ENCODE measurements at places on chromosomes 6 and 20.

- DNase-seq = no peak
Measured at GRCh38 chr6:4322846-4323309, 187.5 kb upstream of the ECI2 start.

DNA sequence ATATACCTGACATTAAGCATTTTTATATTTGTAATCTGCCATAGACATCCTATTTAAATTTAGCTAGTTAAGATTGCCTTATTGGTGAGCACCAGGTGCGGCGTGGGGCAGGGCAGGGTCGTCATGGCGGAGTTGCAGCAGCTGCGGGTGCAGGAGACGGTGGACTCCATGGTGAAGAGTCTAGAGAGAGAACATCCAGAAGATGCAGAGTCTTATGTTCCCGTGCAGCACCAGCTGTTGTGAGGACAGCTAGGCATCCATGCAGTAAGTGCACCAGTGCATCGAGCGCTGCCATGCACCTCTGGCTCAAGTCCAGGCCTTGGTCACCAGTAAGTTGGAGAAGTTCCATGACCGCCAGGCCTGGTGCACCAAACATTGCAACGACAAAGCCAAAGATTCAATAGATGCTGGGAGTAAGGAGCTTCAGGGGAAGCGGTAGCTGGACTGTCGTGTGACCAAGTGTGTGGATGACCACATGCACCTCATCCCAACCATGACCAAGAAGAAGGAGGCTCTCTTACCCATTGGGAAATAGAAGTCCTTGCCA lies 586.2 kb downstream of the CD109 start:
- no peak for DNase-seq

DNA sequence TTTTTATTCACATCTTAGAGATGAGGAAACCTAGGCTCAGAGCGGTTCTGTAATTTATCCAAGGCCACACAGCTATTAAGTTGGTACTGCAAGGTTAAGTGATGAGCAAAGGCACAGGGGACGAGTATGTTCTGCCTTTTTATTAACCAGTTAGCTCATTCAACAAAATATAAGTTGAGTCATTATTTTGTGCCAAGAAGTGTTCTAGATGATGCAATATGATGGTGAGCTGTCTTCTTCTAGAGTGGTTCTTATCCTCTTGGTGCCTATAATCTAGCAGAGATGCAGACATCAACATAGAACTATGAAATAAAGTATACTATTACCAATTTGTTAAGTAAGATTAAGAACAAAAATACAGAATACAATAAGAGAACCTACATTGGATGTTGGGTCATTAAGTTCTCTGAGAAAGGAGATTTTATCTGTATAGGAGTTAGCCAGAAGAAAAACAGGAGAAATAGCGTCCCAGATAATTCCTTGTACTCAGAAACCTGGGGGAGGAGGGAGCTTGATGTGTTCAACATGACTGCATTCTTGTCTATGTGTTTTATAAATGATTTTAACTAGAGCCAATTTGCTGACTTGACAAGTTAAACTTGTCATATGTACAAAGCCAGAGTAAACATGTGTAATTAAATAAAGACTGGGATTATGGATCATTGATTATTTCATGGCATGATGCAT lies 122.3 kb downstream of the TBXT start:
- DNase-seq = no peak

- DNase-seq = no peak
Measured at GRCh38 chr6:38604700-38605099, 35.0 kb downstream of the BTBD9 start.

DNA sequence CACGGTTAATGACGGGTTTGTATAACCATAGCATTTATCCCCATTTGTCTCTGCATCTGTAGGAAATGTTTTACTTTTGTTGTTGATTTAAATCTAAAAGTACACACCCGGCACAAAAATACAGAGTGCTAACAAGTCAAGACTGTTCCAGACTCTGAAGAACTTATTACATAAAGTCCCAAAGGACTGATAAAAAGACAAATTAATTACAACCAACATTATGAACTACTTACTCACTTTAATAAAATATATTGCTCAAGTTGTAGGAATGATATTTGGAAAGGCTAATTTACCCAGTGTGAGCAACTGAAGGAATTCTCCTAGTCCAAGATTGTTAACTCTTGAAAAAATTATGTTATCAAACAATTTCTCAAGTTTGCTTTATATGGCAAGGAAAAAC lies 115.6 kb downstream of the KIF13A start:
- DNase-seq = no peak

DNA sequence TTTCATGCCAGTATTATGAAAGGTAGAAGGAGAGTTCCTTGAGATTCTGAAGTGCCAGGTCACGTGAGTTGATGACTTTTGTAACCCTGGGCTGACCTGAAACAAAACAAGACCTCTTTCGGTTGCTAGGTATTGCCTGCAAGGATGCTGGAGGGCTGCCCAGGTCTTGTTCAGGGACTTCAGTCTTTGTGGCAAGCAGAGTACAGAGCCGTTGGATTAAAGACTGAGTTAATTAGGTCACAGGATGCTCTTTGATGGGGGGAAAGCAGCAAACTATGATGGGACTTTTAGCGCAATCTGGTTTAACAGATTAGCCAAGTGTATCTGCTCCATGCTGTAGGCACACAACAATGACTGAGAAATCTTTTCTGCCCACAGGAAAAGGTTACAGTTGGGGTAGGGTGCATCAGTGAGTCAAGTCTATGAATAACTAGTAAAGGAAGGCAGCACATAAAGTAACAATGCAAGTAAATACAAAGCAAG lies 12.8 kb upstream of the ELOVL5 start:
- DNase-seq = no peak

GRCh38 chr6:13838616-13839015 lies 24.3 kb upstream of the MCUR1 start:
- no peak for DNase-seq

GRCh38 chr6:3402310-3403237 lies 54.3 kb downstream of the SLC22A23 start:
- DNase-seq = no peak

DNA sequence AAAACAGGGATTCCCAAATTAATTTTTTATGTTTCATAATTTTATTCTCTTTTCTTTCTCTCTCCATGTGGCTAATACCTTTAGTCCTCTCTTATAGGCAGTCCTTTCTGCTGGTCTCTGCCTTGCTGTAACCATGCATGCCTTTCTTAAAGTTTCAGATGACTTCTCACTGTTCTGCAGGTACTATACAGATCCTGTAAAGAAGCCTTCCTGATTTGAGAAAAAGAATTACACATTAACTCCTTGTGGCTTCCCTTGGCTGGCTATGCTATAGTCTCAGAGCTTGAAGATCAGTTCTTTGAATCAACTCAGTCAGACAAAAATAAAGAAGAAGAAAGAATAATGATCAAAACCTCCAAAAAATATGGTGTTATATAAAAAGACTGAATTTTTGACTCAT lies 7.3 kb upstream of the GPR63 start:
- no peak for DNase-seq

DNA sequence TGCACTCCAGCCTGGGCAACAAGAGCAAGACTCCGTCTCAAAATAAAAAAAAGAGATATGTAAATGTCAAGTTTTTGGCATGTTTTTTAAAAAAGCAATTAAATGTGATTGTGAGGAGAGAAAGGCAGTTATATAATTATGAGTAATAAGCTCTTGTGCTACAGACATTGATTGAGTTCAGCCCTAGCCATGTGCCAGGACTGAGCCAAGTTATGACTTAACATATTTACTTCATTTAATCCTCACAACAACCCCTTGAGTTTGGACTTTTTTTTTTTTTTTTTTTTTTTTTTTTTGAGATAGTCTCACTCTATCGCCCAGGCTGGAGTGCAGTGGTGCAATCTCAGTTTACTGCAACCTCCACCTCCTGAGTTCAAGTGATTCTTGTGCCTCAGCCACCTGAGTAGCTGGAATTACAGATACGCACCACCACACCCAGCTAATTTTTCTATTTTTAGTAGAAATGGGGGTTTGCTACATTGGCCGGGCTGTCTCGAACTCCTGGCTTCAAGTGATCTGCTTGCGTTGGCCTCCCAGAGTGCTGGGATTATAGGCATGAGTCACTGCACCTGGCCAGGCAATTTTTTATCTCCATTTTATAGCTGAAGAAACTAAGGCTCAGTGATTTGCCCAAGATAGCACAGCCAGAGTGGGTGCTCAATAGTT lies 15.0 kb upstream of the CSE1L start:
- no peak for DNase-seq

DNA sequence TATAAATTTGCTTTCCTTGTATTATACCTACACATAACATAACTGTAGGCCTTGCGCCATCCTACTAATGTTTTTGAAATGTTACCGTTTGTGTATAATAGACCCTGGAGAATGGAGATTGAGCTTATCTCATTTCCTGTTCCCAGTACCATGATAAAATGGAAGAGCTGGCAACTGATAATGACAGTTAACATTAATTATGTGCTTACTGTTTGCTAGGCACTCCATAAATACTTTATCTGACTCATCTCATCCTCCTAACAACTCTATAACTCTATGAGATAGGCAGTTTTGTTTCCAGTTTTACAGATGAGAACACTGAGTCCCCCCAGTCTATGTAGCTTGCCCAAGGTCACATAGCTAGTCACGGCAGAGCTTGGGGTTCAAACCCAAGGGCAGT lies 396.7 kb downstream of the SYNE1 start:
- no peak for DNase-seq

DNA sequence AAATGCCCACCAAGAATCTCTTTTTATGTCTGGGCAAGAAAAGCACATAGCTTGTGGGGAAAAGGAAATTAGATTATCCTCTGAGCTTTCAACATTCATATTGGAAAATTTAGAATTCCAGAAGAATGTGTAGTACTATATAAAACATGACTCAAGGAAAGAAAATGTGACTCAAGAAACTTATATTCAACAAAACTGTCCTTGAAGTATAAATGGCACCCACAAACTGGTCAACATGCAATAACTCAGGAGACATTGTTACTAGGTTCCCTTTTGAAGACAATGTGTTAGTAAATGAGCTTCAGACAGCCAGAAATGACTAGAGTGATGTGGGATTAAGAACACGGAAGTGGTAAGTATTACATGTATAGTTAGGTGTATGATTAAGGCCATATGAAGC lies 26.1 kb upstream of the TINAG start:
- DNase-seq = no peak

- DNase-seq = no peak
Measured at GRCh38 chr6:35089935-35090505, 51.1 kb downstream of the TCP11 start.

- no peak for DNase-seq
Measured at GRCh38 chr6:52992980-52993920, 1.8 kb downstream of the GSTA4 start.

DNA sequence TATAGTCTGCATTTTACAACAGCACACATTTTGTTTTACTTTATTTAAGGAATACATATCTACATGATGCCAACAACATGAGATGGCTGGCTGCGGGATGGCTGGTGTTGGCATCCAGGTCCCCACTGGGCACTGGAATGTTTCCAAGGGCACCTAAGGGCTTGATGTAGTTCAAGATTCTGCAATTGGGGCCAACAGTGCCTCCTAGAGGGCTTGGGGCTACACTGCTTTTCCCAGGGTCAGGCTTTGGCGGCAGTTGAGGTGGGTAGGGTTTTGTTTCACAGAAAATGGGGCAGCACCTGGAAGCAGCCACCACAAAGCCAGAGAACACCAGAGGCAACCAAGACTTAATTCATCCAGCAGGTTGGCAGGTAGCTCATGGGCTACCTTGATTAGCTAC lies 202.2 kb upstream of the PRND start:
- DNase-seq = no peak

GRCh38 chr6:31797588-31797987 lies 2.0 kb upstream of the VARS1 start:
- no peak for DNase-seq

GRCh38 chr6:87544474-87544735 lies 45.4 kb downstream of the RARS2 start:
- no peak for DNase-seq

GRCh38 chr6:119330520-119331113 lies 18.9 kb downstream of the MAN1A1 start:
- no peak for DNase-seq

DNA sequence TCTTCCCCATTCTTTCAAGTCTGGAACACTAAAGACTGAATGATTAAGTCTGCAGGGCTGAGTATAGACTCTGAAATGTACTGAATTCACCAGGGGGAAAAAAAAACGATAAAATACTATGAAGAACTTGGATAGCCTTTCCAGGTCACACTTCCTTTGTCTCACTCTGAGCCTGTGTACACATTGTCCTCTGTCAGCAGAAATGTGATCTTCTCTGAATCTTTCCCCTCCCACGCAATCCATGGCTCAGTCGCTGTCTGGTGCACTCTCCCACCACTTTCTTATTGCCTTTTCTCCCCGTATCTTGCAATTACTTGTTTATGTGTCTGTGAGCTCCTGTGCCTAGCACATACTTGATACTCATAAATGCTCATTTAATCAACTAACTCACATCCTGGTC lies 212.6 kb upstream of the RSPO3 start:
- DNase-seq = no peak

DNA sequence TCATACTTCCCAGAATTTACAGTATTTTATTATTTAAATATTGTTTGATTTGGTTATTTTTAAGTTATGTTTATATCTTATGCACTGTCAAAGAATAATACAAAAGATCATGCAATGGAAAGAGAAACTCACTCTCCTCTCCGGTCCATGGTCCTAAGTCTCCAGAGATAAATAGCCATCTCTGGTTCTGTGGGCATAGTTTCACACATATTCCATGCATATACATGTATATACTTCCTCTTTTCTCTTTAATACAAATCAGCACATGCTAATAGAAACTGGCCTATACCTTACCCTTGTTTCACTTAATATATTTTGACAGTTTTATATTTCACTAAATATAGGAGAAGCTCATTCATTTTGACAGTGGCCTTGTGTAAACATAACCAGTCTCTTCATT lies 901.7 kb upstream of the CITED2 start:
- no peak for DNase-seq

DNA sequence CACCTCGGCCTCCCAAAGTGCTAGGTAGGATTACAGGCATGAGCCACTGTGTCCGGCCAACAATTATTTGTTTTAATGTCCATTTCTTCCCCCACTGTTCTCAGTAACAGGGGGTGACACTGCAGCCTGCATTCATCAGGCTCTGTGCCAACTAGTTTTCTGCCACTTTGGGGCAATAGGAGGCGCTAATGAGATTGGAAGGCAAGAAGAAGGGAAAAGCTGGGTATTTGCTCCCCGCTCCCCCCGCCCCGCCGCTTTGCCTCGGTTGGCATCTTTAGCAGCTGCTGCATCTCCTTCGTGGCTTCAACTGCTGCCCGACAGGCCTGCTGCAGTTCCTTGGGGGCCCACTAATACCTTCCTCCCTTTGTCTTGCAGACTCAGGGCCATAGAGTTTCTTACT lies 35.0 kb upstream of the MDGA1 start:
- DNase-seq = no peak

- no peak for DNase-seq
Measured at GRCh38 chr6:130515306-130515705, 149.5 kb downstream of the TMEM200A start.

Data from NCI-H2171 (cell line).